H7 (cell line): ENCODE measurements at places on chromosomes 6 and 20.

DNA sequence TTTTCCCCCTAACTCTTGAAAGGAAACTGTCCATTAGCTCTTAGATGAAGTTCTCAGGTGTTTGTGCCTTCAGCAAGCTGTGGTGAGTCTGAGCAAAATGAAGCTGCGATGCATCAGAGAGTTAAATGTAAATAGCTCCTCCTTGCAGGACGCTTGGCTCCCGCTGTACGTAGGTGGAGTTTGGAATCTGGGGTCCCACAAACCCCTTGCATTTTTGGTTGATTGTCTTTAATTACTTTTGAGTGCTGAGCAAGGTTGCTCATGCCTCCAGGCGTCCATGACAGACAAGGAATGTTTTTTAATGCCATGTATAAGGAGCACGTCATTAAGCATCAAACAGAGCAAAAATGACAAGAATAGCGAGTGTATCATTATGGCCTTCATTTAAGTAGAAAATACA, 300.5 kb downstream of the TFAP2C start:
- DNase-seq, result no peak

- DNase-seq, result no peak
Measured at GRCh38 chr6:150673720-150674346, 74.1 kb downstream of the PLEKHG1 start.

DNA sequence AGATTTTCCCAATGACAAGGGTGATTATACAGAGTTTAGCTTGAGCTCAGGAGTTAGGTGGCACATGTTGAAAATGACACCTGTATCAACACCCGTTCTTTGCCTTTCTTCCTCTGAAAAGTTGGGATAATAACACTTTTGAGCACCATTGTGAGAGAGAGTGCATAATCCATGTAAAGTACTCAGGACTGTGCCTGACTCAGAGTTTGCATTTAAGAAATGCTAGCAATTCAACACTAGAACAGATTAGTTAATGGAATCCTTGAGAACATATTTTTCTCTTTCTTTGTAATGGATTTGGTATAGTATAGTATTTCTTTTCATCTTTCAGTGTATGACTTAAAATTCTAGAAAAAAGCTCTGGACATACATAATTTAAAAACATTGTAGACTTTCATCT, 449.2 kb downstream of the GJA1 start:
- no peak for DNase-seq

DNA sequence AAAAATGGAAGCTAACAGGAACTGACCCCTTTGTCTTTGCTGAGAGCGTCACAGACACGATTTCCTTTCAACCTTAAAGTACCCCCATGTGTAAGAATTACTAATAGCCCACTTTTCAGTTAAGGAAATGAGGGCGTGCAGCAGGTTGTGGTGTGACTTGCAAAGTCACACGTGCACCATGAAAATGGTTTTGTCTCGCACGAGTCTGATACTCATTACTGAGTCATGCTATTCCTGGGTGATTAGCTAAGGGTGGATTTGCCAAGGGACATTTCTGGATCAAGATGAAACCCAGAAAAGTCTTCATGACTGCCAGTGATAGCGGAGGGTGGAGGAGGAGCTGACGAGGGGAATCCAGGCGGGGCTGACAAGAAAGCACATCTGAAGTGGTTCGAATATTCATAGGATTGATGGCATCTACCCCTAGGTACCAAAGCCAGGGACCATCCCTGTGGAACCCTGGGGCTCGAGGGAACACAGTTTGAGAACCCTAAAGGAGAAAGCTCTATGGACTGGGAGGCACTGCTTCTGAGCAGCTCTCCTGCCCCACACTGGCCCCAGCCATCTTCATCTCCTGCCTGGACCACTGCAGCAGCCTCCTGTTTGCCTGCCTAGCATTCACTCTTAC, 12.1 kb upstream of the NFATC2 start:
- DNase-seq, result no peak

DNA sequence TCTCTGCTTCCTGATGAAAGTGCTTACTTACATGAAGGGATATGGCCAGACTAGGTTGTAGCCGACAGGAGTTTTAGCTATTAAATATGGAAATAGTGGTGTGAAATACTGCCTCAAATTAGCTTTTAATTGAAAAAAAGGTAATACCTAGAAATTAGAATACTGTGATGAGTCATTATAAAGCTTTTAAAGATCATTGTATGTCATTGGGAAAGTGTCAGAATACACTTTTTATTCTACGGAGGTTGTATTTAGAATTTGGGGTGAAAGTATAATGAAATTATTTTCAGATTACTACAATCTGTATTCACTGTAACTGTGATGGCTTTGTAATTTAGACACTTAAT, 2.2 kb downstream of the LOC128125822 start:
- DNase-seq, result no peak

- no peak for DNase-seq
Measured at GRCh38 chr6:114195027-114195365, 147.8 kb downstream of the HS3ST5 start.

GRCh38 chr6:117711369-117711768, 36.1 kb downstream of the NUS1 start:
- DNase-seq, result peak; percentile 4

DNA sequence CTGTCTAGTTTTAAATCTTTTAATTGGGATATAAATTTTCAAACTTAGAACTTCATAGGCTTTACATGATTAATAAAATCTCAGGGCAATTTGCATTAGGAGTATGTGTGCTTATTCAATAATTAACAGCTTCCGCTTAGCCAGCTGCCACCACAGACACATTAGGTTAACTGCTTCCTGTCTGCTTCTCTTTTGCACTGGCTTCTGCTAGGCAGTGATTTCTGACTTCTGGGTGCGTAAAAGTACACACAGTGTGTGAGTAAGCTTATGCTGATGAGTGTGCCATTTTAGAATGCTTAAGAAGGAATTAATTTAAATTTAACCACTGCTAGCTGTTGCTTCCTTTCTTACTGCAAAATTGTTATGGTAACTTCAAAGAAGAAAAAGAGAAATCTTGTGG, 73.9 kb downstream of the F13A1 start:
- DNase-seq, result no peak
